ENCODE measurements at places on chromosomes 1 and 21.

- DNase-seq = no peak
These were observed 37.2 kb upstream of the SIM2 start for GRCh38 chr21:36661511-36662309.

GRCh38 chr1:75188892-75189291, 54.7 kb downstream of the LHX8 start:
- DNase-seq = no peak

DNA sequence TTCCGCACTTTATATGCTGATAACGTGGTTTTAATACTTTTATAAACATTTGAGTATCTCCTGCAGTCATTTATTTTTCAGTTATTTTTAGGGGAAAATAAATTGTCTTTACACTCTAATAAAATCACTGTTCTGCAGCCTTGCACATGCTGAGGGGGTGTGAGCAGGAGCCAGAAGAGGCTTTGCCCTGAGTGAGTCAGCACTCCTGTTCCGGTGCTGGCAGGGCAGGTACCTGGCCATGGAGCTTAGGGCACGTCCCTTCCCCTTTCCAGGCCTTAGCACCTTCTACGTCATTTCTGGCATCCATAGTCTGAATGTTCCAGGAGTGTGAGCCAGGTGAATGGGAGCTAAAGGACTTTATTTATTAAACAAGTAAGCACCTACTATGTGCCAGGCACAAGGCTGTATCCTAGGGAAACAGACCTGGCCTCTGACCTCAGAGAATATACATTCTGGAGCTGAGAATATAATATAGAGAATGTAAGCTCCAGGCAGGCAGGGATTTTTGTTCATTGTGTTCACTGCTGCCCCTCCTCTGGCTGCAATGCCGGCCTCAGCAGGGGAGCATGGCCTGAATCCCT, 402.9 kb downstream of the PTPRU start:
- peak; percentile 22 for DNase-seq

DNA sequence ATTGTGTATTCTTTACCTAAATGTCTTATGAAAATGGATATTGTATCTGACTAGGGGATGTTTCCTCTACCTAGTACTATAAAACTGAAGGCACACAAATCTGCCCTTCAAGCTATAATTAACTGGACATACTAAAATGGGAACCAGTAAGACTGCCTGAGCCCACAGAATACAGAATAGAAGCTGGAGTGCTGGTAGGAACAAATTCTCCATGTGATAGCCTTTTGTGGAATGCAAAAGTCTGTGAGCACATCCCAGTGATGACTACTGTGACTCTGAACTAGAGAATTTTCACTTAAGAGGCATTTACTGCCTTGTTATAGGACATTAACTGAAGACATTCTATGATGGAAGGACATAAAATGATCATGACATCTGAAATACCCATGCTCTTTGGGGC, 30.3 kb downstream of the KIFAP3 start:
- DNase-seq = no peak

DNA sequence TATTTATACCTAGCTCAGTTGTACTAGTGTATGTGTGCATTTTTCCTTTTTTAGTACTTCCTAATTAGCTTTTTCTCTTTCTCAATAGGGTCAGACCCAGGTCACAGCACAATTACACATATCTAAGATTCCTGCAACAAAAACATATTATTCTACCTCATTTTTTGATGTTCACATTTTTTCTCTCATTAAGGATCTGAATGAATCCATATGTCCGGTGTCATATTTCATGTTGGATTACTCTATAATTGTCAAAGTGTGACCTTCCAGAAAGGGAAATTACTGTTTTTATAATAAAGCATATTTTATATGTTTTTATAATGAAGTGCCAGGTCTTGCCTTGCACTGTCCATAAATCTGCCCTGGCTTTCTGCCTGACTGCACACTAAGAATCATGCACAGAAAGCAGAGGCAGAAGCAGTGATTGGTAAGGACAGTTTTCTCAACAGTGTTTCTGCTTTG, 143.7 kb downstream of the KCNT2 start:
- no peak for DNase-seq

- no peak for DNase-seq
These were observed 436 bp upstream of the TTLL7 start for GRCh38 chr1:83999316-83999819.

DNA sequence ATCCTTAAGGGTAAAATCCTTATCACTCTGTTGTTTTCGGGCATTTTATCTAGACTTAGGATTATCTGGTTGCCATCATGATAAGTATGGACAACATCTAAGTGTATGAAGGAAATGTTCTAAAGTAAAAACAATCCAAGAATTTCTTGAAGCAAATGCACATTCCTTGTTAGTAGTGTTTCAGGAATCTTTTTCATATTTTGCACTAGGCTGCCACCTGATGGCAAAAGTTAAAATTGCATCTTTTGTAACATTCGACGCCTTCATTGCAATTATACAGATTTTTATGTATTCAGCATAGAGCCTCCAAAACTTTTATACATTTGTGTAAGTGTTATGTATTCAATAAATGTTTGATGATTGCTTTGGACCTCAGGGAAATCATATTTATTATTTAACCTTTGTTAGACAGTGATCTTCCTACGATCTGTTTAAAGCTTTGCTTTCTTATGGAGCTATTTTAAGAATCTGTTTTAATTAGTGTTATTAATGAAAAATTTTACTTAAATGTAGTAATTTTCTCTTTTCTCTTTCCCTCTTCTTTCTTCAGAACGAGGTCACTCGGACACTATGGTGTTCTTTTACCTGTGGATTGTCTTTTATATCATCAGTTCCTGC, 49.4 kb upstream of the KIAA1614 start:
- no peak for DNase-seq

DNA sequence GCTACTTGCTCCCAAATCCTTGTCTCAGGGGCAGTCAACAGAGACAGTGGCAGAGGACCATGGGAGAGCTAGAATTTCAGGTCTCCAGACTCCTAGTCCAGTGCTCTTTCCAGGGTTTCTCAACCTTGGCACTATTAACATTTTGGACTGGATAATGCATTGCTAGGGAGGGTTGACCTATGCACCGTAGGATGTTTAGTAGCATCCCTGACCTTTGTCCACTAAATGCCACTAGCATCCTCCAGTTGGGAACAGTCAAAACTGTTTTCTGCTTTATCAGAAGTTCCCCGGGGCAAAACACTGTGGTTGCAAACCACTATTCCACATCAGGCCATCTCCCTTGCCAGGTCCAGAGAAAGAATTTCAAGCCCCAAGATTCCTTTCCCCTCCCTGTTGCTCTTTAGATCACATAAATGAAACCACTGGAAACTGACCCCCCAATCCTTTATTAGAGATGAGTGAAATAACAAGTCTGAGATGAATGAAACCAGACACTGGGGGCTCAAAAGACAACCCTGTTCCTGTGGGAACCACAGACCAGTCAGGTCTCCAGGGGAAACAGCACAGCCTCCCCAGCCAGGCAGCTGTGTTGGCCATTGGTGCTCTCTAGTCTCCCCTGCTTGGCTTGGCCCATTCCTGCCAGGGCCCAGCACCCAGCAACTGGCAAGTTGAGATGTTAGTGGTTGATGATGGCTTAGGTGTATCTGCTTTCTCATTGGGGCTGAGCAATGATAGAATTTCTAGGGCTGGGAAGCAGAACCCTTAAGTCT, 3.8 kb upstream of the TCEA3 start:
- no peak for DNase-seq

GRCh38 chr1:230898748-230899147, 30.4 kb upstream of the C1orf198 start:
- DNase-seq = no peak

DNA sequence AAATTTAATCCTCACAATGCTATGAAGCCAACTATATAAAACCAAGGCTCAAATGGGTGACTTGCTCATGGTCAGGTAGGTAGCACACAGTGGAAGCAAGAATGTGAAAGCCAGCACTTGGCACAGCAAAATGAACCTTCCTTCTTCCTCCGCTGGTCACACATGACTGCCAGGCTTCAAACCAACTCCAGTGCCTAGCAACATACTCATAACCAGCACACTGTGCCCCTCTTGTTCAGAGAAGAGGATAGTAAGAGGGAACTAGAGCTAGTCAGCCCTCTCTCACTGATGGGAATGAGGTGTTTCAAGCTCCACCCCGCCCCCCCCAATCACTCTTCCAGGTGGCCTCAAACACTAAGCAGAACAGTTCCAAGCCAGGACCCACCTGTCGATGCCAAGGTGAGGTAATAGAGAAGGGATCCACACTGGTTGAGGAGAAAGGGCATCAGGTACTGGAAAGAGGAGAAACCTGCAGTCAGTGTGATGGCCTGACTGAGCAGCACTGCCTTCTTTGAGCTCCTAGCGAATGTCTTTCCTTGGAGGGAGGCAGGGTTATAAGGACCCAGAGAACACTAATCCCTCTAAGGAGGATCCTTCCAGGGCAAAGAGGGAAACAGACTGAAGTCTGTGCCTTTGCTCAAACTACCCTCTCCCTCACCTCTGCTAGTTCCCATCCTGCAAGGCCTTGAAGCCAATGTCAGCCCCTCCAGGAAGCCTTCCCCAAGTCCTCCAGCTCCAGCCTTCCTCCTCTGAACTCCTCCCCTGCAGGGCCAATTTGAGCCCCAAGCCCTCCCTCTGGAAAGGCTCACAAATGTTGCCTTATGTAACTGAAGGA, 1.2 kb downstream of the TMEM234 start:
- DNase-seq = no peak

GRCh38 chr1:6414443-6414844, 5.3 kb downstream of the HES2 start:
- DNase-seq = peak; percentile 79

GRCh38 chr1:206021626-206022365, 1.9 kb downstream of the CTSE start:
- no peak for DNase-seq

DNA sequence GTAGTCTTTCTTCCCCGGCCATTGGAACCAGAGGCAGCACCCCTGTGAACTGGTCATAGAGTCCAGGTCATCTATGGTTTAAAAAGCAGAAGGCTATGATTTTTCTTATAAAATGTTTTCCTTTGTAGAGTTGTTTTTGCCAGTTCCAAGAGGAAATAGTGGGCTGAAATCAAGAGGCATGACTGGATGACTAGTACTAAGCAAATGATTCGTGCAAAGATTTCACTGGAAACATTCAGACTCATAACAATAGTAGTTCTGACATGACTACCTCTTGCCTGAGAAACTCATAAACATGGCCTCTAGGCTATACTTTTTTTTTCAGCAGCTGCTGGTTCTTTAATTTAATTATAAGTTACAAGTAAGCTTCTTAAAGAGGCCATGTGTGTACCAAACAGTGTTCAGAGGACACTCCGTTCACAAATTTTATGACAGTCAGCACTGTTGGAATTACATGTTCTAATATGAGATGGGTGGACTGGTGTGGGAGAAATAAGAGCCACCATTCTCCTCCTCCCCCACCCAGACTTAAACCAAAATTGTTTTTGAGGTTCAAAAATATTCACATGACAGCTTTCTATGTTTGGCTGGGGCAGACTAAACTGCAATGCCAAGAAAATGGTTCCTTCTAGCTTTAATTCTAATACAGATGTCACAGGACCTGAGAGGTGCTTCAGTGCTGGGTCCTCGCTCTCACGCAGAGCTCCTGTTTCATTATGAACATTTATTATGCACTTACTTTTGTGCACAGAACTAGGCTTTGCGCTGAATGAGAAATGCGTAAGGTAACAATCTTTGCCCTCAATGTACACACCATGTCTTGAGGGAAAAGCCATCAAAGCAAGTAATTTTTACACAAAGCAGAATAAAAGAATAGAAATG, 147.5 kb downstream of the ZC3H11B start:
- DNase-seq = no peak

GRCh38 chr21:45950740-45951515, 30.6 kb upstream of the COL6A1 start:
- no peak for DNase-seq

- DNase-seq = no peak
These were observed at the start of gene TGFB2 for GRCh38 chr1:218344814-218345672. TGFB2 (plus strand) TSS chr1:218345336; CDS start chr1:218346702, 1,366 bp downstream.

DNA sequence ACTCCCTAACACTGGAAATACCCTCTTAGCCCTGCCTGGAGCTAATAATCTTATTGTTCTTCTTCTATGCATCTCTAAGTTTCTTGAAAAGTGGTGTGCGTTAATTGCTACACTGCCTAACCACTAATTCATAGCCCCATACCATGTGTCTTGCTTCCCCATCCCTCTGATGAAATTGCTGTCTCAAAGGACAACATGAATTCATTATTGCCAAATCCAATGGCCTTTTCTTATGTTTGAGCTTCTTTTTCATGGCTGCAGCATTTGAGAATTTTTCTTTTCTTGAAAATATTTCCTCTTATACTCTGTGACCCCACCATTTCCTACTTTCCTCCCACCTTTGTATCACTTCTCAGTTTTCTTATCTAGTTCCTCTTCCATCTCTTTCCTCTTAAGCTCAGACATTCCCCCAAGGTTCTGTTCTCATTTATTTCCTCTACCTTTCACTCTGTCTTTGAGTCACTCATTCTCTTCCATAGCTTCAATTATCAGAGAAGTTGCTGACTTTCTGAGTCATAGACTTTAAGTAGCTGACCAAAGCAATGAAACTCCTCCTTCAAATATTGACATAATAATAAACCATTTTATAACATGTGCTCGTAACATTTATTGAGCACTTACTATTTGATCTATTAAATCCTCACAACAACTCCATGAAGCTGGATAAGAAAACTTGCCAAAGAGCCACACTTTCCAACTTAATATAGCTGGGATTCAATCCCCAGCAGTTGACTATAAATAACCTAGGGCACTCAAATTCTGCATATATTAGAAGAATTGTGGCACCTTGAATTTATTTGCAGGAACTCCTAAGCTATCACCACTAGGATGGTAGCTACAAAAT, 35.5 kb upstream of the ATP6V1G3 start:
- no peak for DNase-seq

DNA sequence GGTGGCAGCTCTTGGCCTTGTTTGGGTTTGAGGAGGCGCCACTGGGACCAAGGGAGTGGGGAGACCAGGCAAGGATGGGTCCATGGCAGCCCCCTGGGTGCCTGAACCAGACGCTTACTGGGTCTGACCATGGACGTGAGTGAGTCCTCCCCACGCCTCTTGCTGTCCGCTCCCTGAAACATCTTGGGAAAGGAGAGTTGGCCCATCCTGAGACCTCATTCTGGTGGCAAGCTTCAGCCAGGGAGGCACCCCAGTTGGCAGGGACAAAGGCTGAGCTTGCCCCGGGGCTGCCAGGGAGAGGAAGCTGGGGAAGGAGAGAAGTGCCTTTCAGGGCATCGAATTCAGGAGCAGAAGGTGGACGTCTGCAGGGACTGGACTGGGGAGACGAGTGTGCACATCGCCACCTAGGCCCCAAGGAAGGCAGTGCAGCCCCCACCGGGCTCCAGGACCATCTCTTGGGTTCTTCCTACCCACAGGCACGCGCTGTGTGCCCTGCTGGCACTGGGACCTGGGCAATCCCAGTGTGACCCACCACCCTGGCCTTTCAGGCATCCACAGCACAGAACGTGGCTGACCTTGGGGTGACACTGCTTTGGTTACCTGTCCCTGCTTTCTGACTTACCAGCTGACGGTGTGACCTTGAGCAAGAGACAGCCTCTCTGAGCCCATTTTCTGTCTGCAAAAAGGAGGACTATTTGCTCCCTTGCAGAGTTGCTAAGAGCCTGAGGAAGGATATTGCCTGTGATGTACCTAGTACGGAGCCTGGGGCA, 132.9 kb upstream of the WNT4 start:
- DNase-seq = peak; percentile 70

DNA sequence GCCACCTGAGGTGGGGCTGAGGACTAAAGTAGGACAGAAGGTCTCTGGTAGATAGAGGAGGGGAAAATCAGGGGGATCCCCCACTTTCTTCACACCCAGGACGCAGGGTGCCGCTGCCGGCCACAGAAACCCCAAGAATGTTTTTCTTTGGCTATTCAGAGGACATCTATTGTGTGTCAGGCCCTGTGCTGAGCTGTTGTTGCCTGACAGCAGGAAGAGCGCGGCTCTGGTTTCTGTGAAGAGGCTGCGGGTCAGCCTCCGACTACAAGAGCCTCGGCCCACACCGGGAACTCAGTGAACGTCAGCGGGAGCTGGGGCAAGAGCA, 407 bp upstream of the PIGV start:
- peak; percentile 85 for DNase-seq

All from activated effector memory CD4-positive, alpha-beta T cell treated with anti-CD3 and anti-CD28 coated beads, Interleukin-2, amount 50 U/mL, for 16 hours (primary cell).